Activated CD4-positive, alpha-beta T cell treated with anti-CD3 and anti-CD28 coated beads for 4 hours (primary cell): ENCODE measurements at places on chromosomes 16 and 17.

DNA sequence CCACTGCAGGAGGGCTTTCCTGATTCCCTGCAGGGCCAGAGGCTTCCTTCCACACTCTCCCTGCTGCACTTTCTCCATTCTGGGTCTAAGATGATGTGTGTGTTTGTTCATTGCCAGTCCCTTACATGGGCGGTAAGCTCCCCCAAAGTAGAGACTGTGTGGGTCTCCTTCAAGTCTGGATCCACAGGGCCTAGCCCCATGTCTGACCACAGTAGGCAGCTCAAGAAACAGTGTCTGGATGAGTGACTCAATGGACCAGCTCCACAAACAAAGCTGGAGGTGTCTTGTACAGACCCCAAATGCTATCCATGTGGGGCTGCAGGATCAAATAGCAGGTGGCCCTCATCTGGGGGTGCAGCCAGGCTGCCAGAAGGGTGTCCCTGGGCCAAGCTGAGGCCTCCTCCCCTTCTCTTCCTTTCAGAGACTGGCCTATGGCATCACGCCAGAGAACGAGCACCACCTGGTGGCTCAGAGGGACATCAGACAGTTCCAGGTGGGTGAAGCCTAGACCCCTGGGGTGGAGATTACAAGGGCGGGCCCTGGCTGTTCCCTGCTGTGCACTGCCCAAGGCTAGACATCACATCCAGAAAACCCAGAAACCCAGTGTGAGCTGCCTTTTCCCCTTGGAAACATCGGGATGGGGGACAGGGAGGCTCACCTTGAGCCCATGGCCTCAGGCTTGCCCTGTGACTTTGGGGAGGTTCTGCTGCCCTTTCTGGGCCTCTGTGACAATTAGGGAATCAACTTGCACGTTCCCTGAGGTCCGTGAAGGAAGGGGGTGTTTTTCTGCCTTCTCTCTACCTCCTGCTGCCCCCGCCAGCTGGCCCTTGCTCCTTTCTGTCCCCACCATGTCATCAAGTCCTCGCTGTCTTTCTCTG, 45.9 kb downstream of the SLC6A2 start:
- DNase-seq, result no peak

GRCh38 chr17:72092710-72093322, 28.0 kb upstream of the SOX9 start:
- no peak for DNase-seq

DNA sequence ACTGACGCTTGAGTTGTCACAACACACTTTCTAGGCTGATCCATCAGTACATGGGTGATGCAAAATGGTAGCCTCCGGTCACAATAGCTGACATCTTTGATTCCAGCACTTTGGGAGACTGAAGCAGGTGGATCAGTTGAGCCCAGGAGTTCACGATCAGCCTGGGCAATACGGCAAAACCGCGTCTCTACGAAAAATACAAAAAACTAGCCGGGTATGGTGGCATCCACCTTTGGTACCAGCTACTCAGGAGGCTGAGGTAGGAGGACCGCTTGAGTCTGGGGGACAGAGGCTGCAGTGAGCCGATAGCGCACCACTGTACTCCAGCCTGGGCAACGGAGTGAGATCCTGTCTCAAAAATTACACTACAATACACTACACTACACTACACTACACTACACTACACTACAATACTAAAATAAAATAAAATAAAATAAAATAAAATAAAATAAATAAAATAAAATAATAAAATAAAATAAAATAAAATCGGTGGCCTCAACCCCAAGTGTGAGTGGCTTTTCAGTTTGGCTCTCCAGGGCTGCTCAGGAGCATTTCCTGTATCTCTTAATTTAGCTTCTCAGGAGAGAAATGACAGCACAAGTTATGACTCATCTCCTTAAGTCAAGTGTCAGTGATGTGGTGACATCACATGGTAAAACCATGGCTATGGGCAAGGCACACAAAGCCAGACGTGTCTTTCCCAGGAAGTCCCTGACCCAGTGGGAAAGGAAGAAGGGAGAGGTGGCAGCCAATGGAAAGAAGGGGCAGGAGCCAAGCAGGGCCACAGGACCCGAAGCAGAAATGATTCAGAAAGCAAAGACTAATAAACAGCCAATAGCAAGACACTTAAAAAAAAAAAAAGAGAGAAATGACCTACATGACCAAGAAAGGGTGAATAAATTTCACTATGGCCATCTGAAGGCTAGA, 75.3 kb upstream of the TBC1D3K start:
- DNase-seq, result no peak

- no peak for DNase-seq
These were observed 62.3 kb downstream of the ZDHHC7 start for GRCh38 chr16:84948851-84949610.

GRCh38 chr17:79258041-79258440, 183.4 kb downstream of the ENGASE start:
- no peak for DNase-seq

GRCh38 chr17:42843358-42843934, 934 bp upstream of the AOC2 start:
- no peak for DNase-seq
